ENCODE measurements at places on chromosomes 7 and 10.

- no peak for DNase-seq
Measured at GRCh38 chr10:106559442-106559841, 605.1 kb downstream of the SORCS1 start.

DNA sequence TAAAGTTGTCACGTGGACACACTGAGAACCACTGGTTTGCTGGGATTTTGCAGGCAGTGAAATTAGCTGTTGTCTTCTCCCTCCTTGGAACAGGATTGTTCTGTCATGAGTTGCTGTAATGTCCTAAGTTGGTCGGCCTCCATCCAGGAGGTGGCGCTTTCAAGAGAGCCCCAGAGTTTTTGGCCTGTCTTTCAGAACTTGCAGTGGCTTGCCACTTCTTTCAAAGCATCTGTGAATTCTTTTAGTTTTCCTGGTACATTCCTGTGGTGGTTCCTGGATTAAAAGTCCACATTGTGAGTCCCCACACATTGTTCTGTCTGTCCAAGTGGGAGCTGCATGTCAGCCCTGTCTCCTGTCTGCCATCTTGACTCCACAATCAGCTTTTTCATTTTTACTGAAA lies 133.8 kb downstream of the PON1 start:
- DNase-seq: no peak

- no peak for DNase-seq
Measured at GRCh38 chr7:91427051-91427450, 162.8 kb downstream of the FZD1 start.

- DNase-seq: no peak
Measured at GRCh38 chr10:93915598-93915997, 21.8 kb downstream of the SLC35G1 start.

GRCh38 chr10:28738200-28738599 lies 60.9 kb downstream of the BAMBI start:
- DNase-seq: no peak

DNA sequence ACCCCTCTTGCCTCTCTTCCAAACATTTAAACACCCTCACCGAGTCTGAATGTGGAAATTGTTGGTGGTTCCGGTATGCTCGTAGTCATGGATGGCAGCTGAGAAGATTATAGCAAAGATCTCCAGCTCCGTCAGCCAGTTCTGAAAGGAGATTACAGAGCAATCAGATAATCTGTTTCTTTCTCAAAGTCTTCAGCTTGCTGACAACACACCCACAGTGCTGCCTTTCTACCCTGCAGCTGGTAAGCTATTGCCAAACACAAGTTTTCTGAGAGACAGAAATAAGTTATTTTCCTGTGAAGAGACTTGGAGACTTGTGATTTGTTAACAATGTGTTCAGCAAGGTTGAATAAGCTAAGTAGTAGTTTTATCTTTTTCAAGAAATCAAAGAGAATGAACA lies 163.6 kb downstream of the PPP1R17 start:
- no peak for DNase-seq

- DNase-seq: no peak
Measured at GRCh38 chr10:95266674-95267095, 24.1 kb downstream of the PDLIM1 start.

DNA sequence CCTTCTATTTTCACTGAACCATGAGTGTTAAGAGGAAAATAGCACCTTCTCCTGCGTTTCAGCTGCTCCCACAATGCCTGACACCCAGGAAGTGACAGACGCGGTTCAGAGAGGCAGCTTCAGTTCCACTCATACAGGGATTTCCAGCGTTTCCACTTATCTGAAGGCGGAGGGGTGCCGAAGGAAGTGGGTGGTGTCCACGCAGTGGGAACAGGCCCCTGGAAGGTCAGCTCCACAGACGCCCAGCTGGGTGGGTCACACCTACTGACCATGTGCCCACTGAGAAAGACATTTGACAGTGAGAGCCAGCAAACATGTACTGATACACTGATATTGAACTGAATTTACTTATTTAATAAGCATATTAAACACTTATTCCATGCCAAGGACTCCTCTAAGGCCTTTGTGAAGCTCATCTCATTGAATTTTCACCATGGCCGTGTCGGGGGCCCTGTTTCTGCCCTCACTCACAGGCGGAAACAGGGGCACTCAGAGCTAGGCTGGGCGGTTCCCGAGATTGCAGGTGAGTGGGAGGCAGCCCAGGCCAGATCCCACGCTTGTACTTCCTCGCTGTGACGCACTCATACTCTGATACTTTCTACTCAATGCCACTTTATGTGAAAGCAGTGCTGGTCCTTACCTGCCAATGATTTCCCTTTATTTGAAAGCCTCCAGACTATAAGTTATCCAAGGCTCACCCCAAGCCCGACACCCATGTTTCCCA lies 96.8 kb downstream of the TCERG1L start:
- no peak for DNase-seq

Data from cortex of kidney (tissue), 1 donor.